Astrocyte of the cerebellum (primary cell): ENCODE measurements at places on chromosomes 5 and 9.

- no peak for DNase-seq
These were observed 358.8 kb upstream of the RIOK2 start for GRCh38 chr5:97541864-97542263.

- DNase-seq, result no peak
These were observed 898 bp downstream of the STC2 start for GRCh38 chr5:173327084-173327947.

GRCh38 chr5:116424951-116425350 is 149.7 kb downstream of the SEMA6A start:
- no peak for DNase-seq

DNA sequence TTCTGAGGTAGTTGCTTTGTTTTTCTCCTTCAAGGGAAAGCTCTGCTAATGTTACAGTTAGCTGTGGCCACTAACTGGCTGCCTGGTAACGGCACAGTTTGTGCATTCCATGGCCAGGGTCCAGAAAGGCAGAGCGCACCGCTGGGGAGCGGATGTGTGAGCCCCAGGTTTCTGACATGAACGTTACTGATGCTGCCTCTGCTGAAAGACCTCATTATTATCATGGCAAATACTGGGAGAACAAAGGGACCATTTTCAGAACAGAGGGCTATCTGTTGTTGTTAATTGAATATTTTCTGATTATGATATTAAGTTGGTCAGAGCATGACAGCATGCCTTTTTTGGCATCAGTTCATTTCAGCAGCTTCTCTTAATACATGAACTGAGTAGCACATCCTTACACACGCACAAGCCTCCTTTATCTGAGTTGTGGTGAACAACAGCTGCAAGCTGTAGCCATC is 134.1 kb downstream of the NUDT12 start:
- peak; percentile 87 for DNase-seq

DNA sequence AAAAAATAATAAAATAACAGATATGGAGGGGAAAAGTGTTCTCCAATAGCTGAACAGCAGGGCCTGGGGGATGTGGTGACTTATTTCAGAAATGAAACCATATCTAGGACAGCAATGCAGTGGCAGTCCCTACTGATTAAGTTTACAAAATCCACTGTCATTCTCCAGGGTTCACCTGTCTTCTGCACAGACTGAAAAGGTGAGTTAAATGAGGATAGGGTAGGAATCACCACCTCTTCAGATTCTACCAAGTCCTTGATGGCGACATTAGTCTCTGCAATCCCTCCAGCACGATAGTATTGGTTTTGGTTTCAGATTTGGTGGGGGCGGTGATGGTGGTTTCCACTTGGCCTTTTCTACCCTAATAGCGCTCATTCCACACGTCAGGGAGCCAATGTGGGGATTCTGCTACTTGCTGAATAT is 32.3 kb upstream of the NPM1 start:
- no peak for DNase-seq

DNA sequence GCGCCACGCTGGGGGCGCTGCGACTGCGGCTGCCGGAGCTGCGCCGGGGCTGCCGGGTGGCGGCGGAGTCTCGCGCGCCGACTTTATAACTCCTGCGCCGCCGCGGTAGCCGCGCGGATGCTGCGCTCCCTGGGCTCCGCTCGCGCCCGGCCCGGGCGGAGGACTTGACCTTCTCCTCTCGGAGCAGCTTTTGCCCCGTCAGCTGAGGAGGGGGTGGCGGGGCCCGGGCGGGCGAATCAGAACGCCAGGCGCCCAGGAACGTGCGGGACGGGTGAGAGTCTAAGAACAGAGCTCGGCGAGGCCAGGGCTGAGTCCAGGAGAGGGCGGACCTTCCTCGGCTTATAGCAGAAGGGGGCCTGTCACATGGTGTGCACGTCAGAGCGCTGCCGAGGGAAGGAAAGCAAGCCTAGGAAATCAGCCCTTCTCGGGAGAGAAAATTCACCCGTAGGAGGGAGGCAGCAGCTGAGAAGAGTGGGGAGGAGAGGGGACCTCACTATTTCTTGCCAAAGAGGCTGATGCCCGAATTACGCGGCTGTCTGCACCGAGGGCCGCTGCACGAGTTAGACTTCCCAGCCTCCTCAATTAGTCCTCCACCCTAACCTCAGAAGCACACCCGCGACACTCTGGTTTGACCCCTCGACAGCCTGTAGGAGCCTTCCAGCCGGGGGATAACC is at the start of gene FOXD1:
FOXD1 (minus strand) TSS at position 315 of the 674 bp plus-strand sequence. CDS start 415 bp downstream, outside the sequence.
- peak; percentile 89 for DNase-seq

- no peak for DNase-seq
These were observed 587 bp downstream of the MIER3 start for GRCh38 chr5:56951126-56951945.

- DNase-seq, result no peak
These were observed 565.0 kb downstream of the DMRTA1 start for GRCh38 chr9:23011669-23012068.

GRCh38 chr5:136067422-136067821 is 38.6 kb downstream of the TGFBI start:
- DNase-seq, result no peak

DNA sequence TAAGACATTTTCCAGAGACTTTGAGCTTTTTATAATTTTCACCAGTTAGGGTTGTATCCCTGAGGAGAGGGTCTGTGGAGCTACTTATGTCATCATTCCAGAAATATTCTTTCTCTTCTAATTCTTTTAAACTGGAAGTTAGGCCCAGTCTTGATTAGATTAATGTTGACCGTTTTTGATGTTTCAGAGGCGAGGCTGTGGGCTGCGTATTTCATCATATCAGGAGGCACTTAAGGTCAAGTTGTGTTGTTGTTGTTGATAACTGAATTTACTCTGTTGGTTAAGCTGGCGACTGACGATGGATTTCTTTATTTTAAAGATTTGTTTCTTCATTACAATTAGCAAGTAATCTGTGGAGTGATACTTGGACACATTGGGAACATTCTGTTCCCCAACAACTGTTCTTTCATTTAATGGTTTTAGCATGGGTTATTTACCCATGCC is 20.1 kb downstream of the IPO11 start:
- DNase-seq, result no peak

GRCh38 chr9:121645003-121645402 is 6.4 kb upstream of the DAB2IP start:
- DNase-seq, result no peak

DNA sequence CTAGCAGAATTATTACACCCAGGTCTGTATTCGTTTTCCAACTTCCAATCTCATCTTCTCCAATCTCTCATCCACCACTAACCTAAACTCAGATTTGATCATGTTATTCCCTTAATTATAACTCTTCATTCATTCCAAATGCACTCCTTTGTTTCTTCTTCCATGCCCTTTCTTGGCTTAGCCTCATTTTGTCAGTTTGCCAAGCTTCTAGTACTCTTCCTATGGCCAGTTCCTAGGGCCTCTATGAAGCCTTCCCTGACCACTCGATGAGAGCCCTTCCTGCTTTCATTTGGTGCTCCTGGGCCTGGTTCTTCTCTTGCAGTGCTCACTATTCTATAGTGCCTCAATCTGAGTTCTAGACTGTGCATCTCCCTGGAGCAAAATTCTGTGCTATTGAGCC is 5.8 kb downstream of the FAM219A start:
- DNase-seq, result no peak

DNA sequence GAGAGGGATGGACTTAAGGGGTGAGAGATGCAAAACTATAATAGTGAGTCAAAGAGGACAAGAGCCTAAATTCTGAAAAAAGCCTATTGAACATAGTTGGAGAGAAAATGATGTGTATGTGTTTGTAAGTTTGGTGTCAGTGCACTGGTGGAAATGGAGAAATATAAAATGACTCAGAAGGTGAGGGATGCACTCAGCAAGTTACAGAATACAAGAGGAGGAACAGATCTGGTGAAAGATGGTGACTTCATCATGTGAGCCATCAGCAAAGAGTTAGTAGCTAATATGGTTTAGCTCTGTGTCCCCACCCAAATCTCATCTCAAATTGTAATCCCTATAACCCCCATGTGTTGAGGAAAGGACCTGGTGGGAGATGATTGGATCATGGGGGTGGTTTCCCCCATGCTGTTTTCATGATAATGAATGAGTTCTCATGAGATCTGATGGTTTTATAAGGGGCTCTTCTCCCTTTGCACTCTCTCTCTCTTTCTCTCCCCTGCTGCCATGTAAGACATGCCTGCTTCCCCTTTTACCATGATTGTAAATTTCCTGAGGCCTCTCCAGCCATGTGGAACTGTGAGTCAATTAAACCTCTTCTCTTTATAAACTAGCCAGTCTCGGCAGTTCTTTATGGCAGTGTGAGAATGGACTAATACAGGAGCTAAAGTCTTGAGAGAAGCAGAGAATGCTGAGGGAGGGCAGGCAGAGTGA is 30.4 kb upstream of the FYB1 start:
- no peak for DNase-seq

DNA sequence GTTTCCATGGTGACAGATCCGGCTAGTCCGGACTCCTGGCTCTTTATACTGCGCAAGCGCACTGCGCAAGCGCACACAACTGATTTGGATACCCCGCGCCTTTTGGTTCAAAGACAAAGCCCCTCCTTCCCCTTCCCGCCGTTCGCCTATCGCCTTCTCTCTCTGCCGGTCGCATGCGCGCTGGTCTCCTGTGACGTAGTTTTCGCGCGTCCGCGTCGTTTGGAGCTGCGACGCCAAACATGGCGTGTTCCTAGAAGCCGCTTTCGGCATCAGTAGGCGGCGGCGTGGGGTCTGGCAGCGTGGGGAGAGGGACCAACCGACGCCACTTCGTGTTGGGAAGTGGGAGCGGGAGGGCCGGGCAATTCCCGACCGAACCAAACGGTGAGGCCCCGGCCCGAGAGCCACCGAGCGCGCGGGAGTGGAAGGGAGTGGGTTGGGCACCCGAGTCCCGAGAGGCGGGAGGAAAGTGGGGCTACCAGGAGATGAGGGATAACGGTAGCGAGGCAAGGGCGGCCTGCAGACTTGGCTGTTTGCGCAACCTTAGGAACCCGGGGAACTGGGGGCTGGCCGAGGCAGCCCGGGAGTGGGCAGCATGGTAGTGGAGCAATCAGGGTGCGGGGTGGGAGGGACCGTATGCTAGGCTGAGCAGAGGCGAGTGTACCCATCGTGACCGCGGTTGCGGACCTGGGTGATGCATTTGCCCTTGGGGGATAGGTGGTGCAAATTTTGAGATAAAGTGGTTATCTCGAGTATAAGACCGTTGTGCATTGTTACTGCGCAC is at the start of gene IPO11:
IPO11 (plus strand) TSS at position 215 of the 781 bp plus-strand sequence. CDS start 24,517 bp downstream, outside the sequence.
- peak; percentile 98 for DNase-seq

DNA sequence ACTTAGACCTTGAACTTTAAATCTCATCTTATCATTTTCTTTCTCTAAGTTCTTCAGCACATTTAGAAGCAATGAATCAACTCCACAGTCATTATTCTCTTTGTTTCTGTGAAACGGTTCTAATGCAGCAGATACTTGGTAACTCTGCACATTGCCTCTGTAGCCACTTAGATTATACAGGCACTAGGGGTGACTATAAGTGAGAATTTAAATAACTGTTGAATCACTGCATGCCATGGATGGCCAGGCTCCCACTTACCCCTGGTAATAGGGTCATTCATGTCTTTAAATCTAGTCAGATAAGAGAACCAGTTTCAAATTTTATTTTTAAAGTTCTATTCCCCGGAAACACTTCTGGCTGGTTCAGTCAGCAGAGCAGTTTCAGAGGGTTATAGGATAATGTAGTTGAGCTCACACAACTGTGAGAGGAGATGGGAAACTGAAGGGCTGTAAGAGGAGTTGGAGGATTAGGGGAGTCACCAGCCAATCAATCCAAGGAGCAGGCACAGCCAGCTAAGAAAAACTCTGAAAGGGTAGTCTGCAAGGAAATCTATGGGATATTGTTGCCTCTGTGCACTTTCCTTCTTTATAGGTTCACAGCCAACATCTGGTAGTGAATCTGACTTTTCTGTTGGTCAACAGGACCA is 4.2 kb upstream of the MINAR2 start:
- DNase-seq, result no peak

DNA sequence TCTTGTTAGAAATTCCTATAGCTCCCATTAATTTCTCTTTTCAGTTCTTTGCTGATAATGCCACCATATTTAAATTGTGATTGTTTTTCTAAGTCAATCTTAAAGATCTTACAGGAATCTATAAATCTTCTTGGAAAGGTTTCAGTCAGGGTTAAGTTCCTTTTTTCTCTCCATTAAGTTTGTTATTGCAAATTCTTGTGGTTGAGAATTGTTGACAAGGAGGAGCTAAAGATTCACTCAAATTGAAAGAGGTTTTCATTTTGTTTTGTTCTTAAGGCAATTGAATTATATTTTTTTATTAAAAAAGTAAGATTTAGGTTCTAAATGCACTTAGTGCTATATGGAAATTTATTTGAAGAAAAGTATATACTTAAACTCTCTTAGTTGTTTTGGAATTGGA is 213.4 kb downstream of the PRR16 start:
- DNase-seq, result no peak

- DNase-seq, result no peak
These were observed 81.9 kb upstream of the FREM1 start for GRCh38 chr9:14992081-14992480.

DNA sequence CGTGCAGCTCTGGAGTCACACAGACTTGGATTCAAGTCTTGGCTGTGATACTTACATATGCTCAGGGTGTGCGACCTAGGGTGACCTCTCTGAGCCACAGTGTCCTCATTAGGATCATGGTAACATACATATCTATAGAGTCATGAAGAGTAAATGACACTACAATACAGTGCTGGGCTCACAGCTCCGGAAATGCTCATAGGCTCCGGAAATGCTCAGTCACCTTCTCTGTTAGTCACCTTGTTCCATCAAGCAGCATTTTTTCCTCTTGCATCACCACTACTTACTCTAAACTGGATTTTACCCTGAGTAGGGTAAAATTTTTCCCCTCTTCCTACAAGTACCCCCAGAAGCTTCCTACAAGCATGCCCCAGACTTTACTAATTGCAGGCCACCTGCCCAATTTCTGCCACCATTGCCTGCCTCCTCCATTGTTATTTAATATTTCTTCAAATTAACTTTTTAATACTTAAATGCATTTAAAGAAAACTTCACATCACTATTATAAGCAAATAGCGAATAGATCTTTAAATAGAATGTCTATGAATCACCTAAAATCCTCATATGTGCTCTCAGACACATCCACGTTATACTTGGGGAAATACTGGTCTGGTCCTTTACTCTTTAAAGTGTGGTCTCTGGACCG is 147.6 kb upstream of the SPRY4 start:
- DNase-seq, result no peak

GRCh38 chr5:175337680-175338079 is 106.3 kb downstream of the DRD1 start:
- DNase-seq, result no peak

- no peak for DNase-seq
These were observed 5.9 kb downstream of the NCS1 start for GRCh38 chr9:130177898-130178805.

DNA sequence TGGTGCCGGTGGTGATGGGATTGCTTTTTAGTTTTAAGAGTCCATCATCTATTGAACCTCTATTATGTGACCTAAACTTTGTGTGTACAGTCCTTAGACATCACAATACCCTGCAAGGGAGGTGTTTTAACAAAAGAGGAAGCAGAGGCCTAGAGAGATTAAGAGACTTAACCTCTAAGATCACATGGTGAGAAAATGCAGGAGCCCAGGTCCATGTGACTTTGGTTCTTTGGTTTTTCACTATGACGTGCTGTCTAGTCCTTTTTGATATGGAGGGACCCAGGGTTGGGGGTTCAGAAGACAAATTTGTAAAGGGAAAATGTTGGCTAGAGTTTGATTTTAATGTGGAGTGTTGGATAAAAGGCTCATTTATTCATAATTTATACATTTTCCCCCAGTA is 34.1 kb upstream of the TRMT10B start:
- DNase-seq, result no peak

GRCh38 chr9:89417832-89418473 is 80.0 kb downstream of the SEMA4D start:
- DNase-seq, result no peak
